ENCODE measurements at places on chromosomes 7 and 10.

DNA sequence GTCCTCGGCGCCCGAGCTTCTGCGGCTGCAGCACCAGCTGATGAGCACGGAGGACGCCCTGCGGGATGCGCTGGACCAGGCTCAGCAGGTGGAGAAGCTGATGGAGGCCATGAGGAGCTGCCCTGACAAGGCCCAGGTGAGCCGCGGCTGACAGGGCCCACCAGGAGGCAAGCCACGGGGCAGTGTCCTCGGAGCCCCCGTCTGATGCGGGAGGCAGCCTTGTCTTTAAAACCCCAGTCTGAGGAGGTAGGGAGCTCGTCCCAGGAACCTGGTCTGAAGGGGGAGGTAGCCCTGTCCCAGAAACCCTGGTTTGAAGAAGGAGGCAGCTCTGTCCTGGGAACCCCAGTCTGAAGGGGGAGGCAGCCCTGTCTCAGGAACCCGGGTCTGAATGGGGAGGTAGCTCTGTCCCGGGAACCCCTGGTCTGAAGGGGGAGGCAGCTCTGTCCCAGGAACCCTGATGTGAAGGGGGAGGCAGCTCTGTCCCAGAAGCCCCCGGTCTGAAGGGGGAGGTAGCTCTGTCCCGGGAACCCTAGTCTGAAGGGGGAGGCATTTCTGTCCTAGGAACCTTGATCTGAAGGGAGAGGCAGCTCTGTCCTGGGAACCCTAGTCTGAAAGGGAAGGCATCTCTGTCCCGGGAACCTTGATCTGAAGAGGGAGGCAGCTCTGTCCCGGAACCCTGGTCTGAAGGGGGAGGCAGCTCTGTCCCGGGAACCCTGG, 53.1 kb upstream of the GTF2IRD1 start:
- DNase-seq = no peak

DNA sequence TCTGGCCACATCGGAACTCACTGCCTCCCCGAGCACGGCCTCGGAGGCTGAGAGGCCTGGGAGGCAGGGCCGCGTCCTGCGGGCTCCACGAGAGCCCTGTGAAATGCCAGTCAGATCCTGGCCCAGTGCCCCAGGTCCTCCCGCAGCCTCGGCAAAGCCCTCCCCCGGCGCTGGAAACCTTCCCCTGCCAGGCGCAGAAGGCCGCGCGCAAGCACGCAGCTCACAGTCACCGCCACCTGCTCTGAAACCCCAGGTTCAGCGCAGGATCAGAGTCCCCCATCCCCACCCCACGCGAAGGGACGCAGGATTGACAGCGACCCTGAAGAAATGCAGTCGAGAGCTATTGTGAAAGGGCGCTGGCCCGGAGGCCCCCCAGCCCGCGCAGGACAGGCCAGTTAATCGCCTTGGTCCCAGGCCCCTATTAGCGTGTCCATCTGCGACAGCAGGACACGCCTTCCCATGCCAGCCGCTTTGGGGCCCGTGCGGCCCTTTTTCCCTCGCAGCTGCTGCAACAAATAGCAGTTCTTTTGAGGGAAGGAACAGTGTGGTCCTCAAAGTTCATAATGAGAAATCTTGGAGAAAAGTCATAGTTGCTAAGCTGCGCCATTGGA, 13.5 kb upstream of the EGFR start:
- no peak for DNase-seq

DNA sequence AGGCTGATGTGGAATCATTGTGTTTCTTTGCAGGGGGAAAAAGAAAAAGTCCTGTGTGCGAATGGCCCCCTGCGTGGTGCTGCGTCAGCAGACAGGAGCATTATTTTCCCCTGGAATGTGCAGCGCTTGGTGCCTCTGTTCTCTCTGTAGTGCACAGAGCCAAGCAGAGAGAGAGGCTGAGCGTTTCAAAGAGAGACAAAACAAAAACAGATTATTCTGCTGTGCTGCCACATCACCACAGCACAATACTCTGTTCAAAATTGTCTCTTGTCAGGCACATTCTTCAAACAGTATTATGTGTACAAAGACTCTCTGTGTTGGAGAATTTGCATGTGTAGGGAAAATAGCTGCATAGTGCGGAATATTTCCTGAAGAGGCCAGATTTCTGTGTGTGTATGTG, 609.0 kb downstream of the SDK1 start:
- DNase-seq = no peak

DNA sequence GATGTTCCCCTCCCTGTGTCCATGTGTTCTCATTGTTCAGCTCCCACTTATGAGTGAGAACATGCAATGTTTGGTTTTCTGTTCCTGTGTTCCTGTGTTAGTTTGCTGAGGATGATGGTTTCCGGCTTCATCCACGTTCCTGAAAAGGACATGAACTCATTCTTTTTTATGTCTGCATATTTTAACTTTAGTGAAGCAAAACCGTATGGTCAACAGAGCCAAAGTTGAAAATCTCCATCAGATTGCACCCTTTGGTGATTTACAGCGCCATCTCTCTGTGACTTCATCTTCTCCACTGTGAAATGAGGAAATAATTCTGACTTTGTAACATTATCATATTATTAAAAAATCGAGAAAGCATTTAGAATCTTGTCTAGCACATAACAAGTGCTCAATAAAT, 132.3 kb upstream of the PLXDC2 start:
- no peak for DNase-seq

- DNase-seq = no peak
These were observed 29.1 kb upstream of the NRBF2 start for GRCh38 chr10:63103971-63104409.

DNA sequence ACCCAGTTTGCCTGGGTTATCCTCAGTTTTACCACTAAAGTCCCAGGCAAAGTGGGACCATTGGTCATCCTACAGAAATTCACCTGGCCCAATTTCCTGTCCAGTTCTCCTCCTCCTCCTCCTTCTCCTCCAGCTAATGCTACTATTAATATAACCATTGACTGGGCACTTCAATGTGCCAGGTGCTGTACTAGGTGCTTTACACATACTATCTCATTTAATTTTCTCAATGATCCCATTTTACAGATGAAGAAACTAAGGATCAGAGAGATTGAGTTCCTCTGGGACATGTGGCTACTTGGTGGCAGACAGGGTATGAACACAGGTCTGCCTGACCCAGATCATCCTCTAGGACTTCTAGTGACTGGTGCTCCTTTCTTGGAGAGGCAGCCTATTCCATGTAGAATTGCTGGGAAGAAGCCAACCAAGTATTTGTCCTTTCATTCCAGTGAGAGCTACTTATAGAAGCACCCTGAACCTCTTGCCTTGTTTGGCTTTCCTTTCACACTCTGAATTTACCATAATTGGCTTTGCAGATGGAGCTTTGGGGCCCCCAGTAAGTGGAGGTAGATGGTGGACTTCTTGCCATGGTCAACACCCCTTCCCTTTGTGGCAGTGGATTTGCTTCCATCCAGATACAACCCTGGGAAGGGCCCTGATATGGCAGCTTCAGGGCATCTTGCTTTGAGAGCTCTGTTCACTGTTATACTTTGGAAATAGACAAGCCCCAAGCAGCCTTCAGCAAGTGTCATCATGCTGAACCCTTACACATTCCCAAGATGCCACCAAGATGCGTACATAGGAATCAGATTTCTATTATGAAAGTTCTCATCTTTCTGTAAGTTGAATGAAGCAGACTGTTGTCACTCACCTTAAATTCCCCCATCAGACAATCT, 78.7 kb downstream of the MYOF start:
- DNase-seq = no peak

GRCh38 chr7:158956805-158957509, 100.6 kb downstream of the DYNC2I1 start:
- DNase-seq = no peak

DNA sequence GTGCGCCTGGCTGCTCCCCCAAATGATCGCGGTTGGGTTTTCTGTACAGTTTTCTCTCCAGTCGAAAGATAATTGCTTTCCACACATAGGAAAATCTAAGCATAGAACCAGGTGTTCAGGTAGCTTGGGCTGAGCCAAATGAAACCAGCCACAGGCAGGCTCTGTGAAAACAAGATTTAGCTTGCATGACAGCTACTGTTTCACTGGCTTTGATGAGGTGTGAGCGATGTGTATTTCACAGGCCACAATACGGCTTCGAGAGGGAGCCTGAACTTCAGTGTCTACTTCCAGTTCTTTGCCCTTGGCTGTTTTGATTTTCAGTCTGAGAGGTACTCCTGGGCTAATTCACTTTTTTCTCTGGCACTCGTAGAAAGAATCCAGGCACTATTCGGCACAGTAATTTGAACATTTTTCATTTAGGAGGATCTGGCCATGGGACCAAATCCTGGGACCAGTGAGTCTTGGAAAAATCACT, 110.5 kb downstream of the JCAD start:
- DNase-seq = no peak

DNA sequence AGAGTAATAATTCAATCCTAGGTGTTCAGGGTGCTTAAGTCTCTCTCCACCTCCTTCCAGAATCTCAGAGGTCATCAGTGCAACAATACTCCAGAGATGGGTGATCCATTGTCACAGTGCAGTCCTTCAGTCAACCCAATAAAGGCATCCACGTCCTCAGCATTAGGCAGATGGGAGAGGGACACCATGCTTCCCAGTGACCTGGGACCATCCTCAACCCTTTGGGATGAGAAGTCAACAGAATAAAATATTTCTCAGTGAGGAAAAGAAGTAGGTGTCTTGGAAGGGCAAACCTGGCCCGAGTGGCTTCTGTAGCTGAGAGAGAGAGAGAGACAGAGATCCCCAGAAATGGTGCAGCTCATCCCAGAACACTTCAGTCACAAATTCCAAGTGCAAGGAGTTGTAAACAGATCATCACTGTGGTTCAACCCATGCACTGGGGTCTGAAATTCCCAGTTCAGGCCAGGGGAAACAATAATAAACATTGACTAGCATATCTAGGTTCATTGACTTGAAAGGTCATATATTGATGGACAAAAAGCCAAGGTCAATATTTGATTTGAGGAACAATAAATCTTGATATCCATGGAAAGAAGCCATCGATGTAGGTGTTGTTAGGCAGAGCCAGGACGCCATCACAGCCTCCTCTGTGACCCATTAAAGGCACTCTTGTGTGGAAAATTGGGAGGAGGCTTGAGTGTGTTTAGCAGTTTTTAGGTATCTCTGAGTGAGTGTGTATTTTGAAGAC, 256.0 kb upstream of the ZMIZ1 start:
- DNase-seq = no peak

DNA sequence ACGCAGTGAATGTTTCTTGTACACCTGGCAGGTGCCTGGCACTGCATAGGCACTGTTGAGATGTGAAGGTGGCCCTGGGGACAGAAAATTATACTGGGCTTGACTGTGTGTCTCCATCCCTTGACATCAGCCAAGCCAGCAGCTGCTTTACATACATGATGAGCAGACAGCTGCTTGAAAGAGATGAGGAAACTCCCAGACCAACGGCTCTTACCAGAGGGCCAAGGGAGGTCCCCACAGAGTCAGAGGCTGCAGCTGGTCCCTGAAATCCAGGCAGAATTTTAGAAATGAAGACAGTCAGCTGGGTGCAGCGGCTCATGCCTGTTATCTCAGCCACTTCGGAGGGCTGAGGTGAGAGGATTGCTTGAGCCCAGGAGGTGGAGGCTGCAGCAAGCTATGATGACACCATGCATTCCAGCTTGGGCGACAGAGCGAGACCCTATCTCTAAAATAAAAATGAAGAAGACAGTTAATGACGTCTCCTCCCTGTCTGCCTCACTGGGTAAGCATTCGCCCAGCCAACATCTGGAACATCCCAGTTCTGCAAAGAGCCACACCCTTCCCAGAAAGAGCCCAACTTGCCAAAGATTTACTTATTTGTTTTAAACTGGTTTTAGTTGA, 17.6 kb downstream of the LIMK1 start:
- DNase-seq = no peak

DNA sequence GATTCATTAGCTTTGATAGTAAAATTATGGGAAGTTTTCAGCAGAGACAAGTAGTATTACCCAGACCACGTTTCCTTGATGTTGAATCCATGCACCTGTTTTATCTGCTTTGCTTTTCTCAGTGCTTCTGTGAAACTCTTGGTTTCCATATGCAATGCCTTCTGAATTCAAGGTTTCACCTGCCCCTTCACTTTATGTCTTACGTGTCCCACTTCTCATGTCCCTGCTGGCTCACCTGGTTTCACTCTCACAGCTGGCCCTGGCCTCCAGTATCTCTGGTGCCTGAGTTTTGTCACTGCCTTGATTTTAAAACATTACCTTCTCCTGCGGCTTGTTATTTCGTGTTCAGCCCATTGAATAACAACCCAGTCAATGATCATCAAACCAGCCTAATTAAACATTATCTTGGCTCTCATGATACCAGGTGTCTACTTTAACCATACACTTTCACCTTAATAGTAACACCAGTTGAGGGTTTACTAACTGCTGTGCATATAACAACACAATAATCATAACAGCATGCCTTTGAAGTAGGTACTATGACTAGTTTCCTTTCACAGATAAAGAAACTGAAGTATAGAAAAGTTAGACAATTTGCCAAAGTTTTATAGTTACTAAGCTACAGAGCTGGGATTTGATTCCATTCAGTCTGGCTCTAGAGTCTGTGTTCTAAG, 175.7 kb upstream of the PCLO start:
- DNase-seq = no peak
